Ovary (tissue), 10 donors: ENCODE measurements at places on chromosomes 12 and 14.

- no peak for DNase-seq
These were observed 41.9 kb upstream of the MED13L start for GRCh38 chr12:116319233-116319897.

- DNase-seq, result no peak
These were observed 35.0 kb downstream of the MMAB start for GRCh38 chr12:109538191-109538863.

- no peak for DNase-seq
These were observed 18.7 kb downstream of the NPC2 start for GRCh38 chr14:74474376-74474775.

- DNase-seq, result no peak
These were observed 3.8 kb upstream of the TRHDE start for GRCh38 chr12:72268386-72268785.

DNA sequence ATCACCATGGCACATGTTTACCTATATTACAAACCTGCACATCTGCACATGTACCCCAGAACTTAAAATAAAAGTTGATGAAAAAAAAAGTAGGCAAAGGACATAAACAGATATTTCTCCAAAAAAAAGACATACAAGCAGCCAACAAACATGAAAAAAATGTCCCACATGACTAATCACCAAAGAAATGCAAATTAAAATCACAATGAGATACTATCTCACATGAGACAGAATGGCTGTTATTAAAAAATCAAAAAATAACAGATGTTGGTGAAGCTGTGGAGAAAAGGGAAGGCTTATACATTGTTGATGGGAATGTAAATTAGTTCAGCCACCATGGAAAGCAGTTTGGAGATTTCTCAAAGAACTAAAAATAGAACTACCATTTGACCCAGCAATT lies 68.0 kb upstream of the FAR2 start:
- DNase-seq, result no peak
